ENCODE measurements at places on chromosomes 11 and 22. TPM values are rescaled to one million over a fixed set of nuclear protein-coding genes. Genes with fewer than 3 reads are reported as not detected.

APOA1 gene
- not detected for total RNA-seq

CDC42BPG gene
- total RNA-seq, result 12.8 TPM

PACSIN3 gene
- total RNA-seq, result 57.4 TPM

FXYD6 gene
- total RNA-seq, result 83.4 TPM

DUSP8 gene
- 19.2 TPM for total RNA-seq

TIGD3 gene
- total RNA-seq, result 0.89 TPM

CREBZF gene
- total RNA-seq, result 21.4 TPM

MUC6 gene
- not detected for total RNA-seq

ANO1 gene
- total RNA-seq, result 1.1 TPM

NDUFC2 gene
- 98.5 TPM for total RNA-seq

DNA sequence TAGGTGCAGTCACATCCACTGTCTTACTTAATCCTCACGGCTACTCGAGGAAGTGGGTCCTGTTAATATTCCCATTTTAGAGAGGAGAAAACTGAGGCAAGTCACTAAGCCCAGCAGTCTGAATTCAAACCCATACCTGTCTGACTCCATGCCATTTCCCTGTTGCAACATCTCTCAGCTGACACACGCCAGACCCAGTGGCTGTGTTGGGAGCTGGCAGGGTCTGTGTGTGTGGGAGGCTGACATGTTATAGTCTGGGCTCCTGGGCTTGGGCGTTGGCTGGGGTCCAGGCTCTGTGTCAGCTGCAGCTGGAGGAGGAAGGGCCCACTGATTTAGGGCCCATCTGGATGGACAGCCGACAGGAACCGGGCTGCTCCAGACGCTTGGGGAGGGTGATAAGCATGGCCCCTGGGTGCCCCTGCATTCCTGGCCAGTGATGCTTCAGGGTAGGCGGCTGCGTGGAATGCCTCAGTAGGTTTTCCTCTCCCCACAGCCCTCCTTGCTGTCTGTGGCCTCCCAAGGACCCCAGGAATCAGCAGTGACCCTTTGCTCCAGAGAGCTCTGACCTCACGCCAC, 562.5 kb downstream of the MN1 start:
- DNase-seq, result peak; percentile 99

- no peak for DNase-seq
Observed at GRCh38 chr11:44030996-44031395, 16.8 kb upstream of the ACCSL start.

- DNase-seq, result no peak
Observed at GRCh38 chr11:16773981-16774935, 35.8 kb downstream of the C11orf58 start.

DNA sequence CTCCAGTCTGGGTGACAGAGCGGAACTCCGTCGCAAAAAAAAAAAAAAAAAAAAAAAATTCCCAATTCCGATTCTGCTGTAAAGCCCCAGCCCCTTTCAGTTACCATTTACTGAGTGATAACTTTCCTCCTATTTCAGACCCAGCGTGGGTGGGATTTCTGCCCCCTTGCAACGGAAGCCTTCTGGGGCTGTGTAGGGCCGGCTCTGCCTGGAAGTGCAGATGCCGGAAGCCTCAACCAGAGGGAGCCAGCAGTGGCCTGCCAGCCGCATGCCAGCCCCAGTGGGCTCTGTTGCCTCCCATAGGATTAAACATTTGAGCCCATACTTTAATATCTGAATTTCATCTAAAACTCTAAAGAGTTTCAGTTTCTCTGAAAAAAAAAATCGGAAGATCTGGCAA, 60.0 kb upstream of the NUP50 start:
- no peak for DNase-seq

- peak; percentile 97 for DNase-seq
Observed at GRCh38 chr11:111735262-111736116, 30.7 kb downstream of the PPP2R1B start.

GRCh38 chr11:66467034-66467659, 442 bp downstream of the PELI3 start:
- DNase-seq, result no peak

Measured in kidney epithelial cell (primary cell).